ENCODE measurements at places on chromosomes 7 and 10. TPM values are rescaled to one million over a fixed set of nuclear protein-coding genes. Genes with fewer than 3 reads are reported as not detected.

SAMD9 gene
- polyA plus RNA-seq: 21.6 TPM

DRGX gene
- not detected for polyA plus RNA-seq

TMEM236 gene
- not detected for polyA plus RNA-seq

NODAL gene
- not detected for polyA plus RNA-seq

FFAR4 gene
- polyA plus RNA-seq: not detected

HABP2 gene
- not detected for polyA plus RNA-seq

URGCP gene
- polyA plus RNA-seq: 24.4 TPM

PTPRZ1 gene
- not detected for polyA plus RNA-seq
